ENCODE measurements at places on chromosomes 12 and 14. TPM values are rescaled to one million over a fixed set of nuclear protein-coding genes. Genes with fewer than 3 reads are reported as not detected.

KRT3 gene
- total RNA-seq, result not detected

- peaks cover 26% of the 10 kb centered on the region for H3K4me1 ChIP-seq
- peak overlapping the region; percentile 90 for H3K27ac ChIP-seq
- H3K27me3 ChIP-seq, result no peaks in the 10 kb centered on the region
Observed at GRCh38 chr12:124452576-124453331, 114.7 kb downstream of the NCOR2 start.

SSTR1 gene
- 4.0 TPM for total RNA-seq

DNA sequence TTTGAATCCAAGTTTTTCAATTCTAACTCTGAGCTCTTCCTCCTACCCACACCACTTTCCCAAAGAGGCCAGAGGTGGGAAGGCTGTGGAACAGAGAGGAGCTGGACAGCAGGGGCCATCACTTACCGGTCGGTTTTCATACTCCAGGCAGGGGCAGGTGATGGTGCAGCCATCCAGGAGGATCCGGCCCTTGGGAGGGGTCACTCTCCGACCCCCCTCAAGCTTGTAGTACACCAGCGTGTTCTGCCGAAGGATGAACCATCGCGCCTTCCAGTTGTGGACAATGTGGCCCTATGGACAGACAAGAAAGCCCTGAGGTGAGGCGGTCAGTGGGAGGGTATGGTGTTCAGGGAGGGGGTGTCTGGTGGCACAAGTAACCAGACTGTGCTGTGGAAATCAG lies 14.4 kb downstream of the PLEK2 start:
- no peaks in the 10 kb centered on the region for H3K36me3 ChIP-seq
- no peak overlapping the region for H3K4me3 ChIP-seq
- H3K27me3 ChIP-seq, result no peaks in the 10 kb centered on the region
- DNase-seq, result no peak

SYCP3 gene
- 0.25 TPM for total RNA-seq

DNA sequence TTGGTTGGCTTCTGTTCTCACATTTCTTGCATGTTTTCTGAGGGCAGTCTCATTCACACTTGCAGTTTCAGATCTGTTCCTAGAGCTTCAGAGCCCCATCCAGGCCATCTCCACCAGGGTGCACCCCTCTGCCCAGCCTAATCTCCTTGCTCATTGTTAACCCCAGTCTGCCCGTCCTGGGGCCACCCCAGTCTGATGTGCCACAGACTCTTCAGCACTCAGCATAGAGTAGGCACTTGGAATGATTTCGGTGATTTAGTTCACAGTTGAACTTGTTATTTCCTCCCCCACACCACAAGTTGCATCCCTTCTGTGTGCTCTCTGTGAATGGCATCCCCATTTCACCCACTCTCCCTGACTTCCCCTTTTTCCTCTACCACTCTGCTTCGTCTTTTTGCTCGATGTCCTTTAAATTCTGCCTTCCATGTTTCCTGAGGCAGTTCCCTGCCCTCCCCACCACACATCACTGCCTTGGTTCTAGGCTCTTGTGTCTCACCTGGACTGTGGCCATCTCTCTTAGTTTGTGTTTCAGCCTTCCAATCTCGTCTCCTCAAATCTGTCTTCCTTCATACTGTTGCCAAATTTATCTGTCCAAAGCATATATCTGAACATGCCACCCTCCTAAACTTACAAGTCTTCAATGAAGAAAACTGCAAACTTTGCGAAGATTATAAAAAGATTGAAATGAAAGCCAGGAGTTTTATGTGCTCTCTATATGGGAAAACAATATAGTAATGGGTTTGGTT lies 41.5 kb downstream of the ANO6 start:
- H3K27me3 ChIP-seq, result no peaks in the 10 kb centered on the region
- DNase-seq, result no peak
- peaks cover 16% of the 10 kb centered on the region for H3K4me1 ChIP-seq
- no peak overlapping the region for H3K4me3 ChIP-seq
- H3K36me3 ChIP-seq, result no peaks in the 10 kb centered on the region
- no peak overlapping the region for H3K27ac ChIP-seq

CD4 gene
- total RNA-seq, result 38.1 TPM

MPHOSPH9 gene
- total RNA-seq, result 25.2 TPM

KLHL33 gene
- 0.72 TPM for total RNA-seq

TMEM253 gene
- total RNA-seq, result 0.41 TPM

DNA sequence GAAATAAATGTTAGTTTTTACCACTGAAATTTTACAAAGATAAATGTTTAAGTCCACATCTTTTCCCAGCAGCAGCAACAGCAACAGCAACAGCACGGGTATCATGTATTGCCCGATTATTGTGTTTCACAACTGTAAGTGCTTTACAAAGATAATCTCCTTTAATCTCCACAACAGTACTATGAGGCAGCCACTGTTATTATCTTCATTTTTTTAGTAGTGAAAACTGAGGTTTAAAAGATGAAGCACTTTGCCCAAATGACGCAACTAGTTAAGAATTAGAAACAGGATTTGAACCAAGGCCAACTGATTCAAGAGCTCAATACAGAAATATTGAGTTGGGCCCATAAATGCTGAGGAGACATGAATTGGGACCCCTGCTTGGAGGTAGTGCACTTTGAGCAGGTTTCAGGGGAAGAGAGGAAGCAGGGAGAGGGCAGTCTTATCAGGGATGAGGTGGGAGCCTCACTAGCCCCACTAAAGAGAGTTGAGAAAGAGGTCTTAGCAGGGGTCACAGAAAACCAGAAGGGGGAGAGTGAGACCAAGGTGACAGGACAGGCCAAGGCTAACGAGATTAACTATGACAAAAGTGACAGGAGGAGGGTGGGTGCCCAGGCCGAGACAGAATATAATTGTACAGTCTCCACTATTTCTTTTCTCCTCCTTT lies 15.3 kb downstream of the KRT2 start:
- H3K36me3 ChIP-seq, result no peaks in the 10 kb centered on the region
- no peak overlapping the region for H3K4me3 ChIP-seq
- H3K4me1 ChIP-seq, result no peaks in the 10 kb centered on the region

DNA sequence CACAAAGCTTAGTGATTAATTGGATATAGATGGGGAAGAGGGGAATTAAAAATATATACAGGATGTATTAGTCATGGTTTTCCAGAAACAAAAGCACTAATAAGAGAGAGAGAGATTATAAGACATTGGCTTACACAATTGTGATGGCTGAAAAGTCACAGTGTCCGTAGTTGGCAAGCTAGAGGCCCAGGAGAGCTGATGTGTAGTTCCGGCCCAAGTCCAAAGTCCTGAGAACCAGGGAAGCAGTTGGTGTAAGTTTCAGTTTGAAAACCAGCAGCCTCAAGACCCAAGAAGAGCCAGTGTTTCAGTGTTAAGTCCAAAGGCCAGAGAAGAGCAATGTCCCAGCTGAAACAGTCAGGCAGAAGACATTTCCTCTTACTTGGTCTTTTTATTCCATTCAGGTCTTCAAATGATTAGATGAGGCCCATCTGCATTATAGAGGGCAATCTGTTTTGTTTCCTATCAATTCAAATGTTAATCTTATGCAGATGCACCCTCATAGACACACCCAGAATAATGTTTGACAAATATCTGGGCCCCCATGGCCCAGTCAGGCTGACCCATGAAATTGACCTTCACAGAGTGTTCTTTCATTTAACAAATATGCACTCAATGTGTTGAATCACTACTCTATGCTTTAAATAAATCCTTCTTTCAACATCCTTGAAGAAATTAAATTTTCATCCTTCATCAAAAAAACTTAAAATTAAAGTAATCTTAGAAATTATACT lies 67.2 kb upstream of the DIO2 start:
- H3K27ac ChIP-seq, result no peak overlapping the region
- H3K27me3 ChIP-seq, result no peaks in the 10 kb centered on the region
- H3K4me3 ChIP-seq, result no peak overlapping the region
- H3K4me1 ChIP-seq, result no peaks in the 10 kb centered on the region

TFCP2 gene
- 31.2 TPM for total RNA-seq

DNA sequence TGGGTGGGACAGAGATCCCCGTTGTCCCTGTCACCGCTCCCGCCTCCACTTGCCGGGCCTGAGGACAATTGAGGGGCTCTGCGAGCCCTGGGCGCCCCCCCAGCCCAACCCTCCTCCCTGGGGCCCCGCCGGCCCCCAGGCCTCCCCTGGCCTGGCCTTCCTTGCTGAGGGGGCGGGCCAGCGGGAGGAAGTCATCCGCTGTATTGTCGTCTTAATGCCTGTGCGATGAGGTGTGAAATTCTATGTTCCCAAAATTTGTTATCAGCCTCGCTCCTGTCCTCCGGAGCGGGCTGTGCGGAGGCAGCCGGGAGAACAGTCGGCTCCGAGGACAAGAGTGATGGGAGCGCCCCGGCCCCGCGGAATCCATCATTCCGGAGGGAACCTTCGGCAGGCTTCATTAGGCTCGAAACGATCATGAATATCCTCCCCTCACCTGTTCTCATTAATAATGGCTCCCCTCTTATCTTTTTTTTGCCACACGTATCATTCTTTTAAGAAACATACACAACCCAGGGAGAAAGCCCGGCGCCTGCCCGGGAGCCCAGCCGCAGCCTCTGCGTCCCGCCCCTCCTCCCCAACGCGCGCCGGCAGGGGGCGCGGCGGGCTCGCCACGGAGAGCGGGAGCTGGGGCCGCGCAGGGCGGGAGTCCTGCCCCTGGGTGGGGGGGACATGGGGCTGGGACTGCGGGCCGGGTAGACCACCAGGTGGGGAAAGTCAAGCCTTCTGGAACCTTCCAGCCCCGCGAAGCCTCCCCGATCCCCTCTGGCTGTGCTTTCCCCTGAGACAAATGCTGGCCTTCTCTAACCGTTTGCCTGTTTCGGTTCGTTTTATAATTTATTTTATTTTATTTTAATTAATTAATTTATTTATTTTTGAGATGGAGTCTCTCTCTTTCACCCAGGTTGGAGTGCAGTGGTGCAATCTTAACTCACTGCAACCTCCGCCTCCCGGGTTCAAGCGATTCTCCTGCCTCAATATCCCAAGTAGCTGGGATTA lies 17.1 kb upstream of the DLK1 start:
- no peaks in the 10 kb centered on the region for H3K27me3 ChIP-seq
- peak; percentile 85 for DNase-seq
- no peaks in the 10 kb centered on the region for H3K36me3 ChIP-seq
- H3K27ac ChIP-seq, result no peak overlapping the region

DNA sequence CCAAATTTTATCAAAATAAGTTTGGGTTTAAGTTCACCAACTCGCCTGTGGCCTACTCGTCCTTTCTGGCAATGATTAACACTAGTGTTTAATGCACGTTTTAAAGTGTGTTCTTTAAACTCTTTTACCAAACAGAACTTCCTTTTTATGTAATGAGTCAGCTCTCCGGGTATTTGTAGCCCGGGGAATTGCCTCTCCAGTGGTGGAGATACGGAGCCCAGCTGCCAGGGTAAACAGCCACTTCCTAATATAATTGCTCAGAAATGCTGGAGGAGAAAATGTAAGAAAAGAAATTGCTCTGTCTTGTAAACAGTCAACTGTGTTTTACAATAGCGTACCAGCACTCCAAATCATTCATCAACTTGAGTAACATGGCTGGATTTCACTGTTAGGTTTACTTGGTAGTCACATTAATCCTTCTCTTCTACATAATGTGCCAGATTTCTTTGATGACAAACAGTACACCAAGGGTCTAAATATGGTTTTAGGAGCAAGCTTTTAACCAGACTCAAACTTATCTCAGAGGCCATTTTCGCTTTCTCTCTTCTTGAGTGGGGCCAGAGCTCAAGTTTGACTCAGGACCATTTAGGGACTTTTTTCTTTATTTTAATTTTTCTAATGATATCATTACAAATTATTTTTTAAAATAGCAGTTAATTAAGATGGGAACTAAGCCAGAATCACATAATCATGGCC lies 101.2 kb upstream of the SLC38A2 start:
- peak overlapping the region; percentile 48 for H3K4me3 ChIP-seq
- H3K27me3 ChIP-seq, result no peaks in the 10 kb centered on the region
- peak overlapping the region; percentile 87 for H3K27ac ChIP-seq
- peak; percentile 78 for DNase-seq
- no peaks in the 10 kb centered on the region for H3K36me3 ChIP-seq

RGS6 gene
- total RNA-seq, result 1.1 TPM

- H3K4me1 ChIP-seq, result no peaks in the 10 kb centered on the region
- no peak overlapping the region for H3K4me3 ChIP-seq
- no peaks in the 10 kb centered on the region for H3K36me3 ChIP-seq
- no peak overlapping the region for H3K27ac ChIP-seq
- no peak for DNase-seq
Observed at GRCh38 chr14:97410667-97411620, 613.8 kb downstream of the VRK1 start.

- no peaks in the 10 kb centered on the region for H3K36me3 ChIP-seq
- DNase-seq, result no peak
- no peak overlapping the region for H3K27ac ChIP-seq
- H3K27me3 ChIP-seq, result no peaks in the 10 kb centered on the region
Observed at GRCh38 chr12:7451756-7452155, 7.8 kb upstream of the CD163L1 start.

ZNF891 gene
- total RNA-seq, result 3.1 TPM

DNA sequence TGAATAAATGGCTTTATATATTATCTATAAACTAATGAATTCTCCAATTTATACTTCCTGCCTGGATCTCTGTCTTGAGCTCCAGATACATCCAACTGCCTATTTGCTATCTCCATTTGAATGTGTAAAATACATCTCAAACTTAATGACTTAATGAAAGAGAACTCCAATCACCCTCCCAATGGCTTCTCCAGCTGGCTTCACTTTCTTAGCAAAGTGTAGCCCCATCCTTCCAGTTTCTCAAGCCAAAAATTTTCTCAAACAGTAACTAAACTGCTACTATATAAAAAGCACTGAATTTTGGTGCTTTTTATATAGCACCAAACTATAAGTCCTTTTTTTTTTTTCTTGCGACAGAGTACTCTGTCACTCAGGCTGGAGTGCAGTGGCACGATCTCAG lies 2.6 kb downstream of the CRY1 start:
- H3K4me1 ChIP-seq, result no peaks in the 10 kb centered on the region
- no peak overlapping the region for H3K27ac ChIP-seq
- DNase-seq, result no peak
- no peaks in the 10 kb centered on the region for H3K36me3 ChIP-seq
- no peak overlapping the region for H3K4me3 ChIP-seq
- no peaks in the 10 kb centered on the region for H3K27me3 ChIP-seq

DNA sequence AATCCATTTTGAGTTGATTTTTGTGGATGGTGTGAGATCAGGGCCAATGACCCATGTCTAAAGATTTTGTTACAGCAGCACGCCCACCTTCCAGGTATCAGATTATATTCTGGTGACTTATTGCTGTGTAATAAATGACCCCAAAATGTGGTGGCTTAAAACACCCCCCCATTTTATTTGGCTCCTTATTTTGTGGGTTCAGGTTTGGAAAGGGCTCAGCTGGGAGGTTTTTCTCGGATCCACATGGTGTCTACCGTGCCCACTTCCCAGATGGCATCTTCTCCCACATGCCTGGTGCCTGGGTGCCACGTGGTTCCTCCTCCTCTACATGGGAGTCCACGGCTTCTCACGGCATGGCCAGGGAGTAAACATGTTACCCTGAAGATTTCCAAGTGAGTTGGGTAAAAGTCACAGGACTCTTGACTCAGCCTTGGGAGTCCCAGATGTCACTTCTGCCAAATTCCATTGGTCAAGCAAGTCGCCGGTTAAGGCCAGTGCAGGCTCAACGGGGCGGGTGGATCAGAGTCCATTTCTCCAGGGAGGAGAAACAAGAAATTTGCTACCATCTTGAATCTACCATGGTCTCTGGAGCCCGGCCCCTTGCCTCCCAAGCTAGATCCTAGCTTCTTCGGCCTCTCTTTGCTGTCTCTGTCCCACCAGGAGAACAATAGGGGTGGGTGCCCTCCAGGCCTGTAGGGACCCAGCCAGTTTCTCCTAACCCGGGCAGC lies 214.3 kb downstream of the KIF26A start:
- DNase-seq, result no peak
- H3K4me1 ChIP-seq, result no peaks in the 10 kb centered on the region
- no peak overlapping the region for H3K4me3 ChIP-seq
- H3K27me3 ChIP-seq, result no peaks in the 10 kb centered on the region
- H3K27ac ChIP-seq, result no peak overlapping the region

GRCh38 chr12:75480469-75480949 lies at the start of gene GLIPR1:
GLIPR1 (plus strand) TSS chr12:75480755; CDS start chr12:75480881, 126 bp downstream.
- no peaks in the 10 kb centered on the region for H3K27me3 ChIP-seq
- H3K36me3 ChIP-seq, result no peaks in the 10 kb centered on the region
